ENCODE measurements at places on chromosomes 4 and X.

GRCh38 chrX:2550328-2551020 lies 49.7 kb upstream of the DHRSX start:
- DNase-seq = no peak

DNA sequence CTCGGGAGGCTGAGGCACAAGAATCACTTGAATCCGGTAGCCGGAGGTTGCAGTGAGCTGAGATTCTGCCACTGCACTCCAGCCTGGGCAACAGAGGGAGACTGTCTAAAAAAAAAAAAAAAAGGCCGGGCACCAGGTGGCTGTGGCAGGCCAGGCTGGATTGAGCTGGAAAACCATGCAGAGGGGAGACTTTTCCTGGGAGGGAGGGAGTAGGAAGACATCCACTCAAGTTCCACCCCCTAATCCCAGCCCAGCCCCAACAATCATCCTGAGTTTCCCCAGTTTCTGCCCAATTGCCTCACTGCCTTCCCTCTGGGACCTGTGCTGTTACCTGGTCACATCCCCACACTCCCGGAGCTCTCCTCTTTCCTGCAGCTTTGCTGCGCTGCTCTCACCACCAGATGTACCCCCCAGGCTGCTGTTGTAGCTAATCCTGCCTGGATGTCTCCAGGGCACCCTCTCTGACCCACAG lies 9.0 kb upstream of the TSPYL2 start:
- no peak for DNase-seq

- peak; percentile 90 for DNase-seq
Measured at GRCh38 chrX:1661048-1661921, 46.4 kb downstream of the ASMT start.

- no peak for DNase-seq
Measured at GRCh38 chr4:120731561-120731960, 191.0 kb downstream of the PRDM5 start.

DNA sequence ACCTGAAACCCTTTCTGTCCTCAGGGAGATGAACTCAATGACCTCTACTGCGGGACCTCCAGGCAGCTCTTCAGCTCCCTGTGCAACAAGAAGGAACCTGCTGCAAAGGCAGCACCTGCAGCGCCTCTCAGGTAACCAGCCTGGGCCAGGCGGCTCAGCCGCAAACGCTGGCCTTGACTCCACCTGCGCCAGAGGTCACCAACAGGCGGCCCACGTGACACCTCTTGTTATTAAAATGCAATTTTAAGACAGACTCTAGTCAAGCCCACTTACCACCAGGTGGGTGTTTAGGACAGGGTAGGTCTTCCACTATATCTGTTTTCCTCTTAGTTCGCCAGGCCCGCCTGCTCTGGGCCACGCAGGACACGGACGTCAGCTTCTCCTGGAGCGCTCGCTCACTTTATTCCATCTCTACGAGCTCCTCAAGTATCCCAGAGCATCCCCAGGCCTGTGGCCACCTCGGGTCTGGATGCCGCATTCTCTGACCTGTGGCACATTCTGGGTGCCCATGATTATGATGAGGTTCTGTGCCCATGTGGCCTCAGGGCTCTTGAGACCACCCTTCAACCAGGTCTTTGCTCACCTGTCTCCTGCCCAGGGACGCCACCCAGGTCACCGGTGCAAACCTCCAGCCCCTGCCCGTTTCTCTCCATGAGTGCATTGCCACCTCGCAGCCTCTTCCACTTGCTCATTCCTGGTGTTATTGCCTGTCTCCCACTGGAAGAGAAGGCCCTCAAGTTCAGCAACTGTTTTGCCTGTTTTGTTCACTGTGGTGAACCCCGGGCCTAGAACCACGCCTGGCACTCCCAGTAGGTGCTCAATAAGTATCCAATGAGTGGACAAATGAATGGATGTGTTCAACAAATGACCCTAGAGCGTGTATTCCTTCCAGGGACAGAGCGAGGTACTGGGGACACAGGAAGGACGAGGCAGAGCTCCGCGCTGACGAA lies 32.8 kb upstream of the JAKMIP1 start:
- no peak for DNase-seq

Measured in activated CD8-positive, alpha-beta memory T cell treated with anti-CD3 and anti-CD28 coated beads, Interleukin-2, amount 50 U/mL, for 48 hours (primary cell).